ENCODE measurements at places on chromosomes 6 and 20.

DNA sequence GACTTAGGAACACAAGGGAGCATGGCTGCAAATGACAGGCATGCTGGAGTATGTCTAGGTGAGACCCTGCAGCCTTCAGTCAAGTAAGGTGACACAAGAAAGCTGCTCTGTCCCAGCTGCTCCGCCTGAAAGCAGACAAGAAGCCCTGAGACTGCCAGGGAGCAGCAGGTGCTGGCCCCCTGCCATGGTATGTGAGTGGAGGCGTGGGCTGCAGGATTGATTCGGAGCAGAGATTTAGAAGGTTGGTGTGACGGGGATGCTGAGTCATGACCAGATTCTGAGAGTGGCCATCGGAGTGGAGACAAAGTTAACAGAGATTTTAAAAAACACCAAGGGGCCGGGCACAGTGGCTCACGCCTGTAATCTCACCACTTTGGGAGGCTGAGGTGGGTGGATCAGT lies 17.8 kb downstream of the LRP11 start:
- DNase-seq = no peak

DNA sequence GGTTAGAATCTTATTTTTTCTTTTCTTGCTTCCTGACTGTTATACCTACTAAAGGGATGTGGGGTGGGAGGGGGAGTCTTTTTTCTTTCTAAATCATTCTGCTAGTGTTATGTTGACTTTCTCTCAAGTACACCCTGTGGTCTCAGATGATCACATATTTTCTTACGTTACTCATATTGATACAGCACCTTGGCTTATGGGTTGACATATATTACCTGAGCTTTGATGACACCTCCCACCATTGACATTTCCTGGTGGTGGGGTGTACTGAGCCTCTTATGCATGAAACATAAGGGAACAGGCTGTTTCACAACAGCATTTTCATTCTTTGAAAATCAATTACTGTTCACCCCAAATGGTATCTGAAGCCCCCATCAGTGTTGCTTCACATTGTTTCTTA lies 169.8 kb downstream of the MMS22L start:
- no peak for DNase-seq

GRCh38 chr6:85660181-85660611 lies 17.5 kb upstream of the SYNCRIP start:
- DNase-seq = no peak

GRCh38 chr20:54980103-54980960 lies 504.9 kb downstream of the DOK5 start:
- DNase-seq = no peak

DNA sequence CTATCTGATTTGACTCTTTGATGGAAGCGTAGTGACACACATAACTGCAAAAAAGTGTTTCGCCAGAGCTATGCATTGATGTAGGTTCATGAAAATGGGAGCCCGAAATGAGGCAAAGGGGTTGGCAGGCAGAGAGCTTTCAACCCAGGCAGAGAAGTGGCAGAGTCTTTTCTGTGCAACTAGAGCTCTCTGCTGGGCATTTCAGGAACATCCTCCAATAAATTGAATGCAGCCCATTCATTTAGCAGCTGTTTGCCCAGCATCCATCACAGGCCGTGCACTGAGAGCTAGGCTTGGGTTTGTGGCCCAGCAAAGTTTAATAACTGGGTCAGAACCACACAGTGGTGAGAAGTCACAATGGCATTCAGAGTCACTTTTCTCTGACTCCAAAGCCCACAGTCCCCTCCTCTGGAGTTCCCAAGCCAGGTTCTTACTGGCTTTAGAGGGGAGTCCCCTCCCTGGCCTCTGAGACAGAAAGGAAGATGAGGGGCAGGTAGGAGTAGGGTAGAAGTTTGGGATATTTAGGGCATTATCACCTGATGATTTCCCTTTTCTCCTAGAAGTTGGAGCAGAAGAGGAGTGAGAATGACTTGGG lies 31.8 kb upstream of the ELMO2 start:
- no peak for DNase-seq

DNA sequence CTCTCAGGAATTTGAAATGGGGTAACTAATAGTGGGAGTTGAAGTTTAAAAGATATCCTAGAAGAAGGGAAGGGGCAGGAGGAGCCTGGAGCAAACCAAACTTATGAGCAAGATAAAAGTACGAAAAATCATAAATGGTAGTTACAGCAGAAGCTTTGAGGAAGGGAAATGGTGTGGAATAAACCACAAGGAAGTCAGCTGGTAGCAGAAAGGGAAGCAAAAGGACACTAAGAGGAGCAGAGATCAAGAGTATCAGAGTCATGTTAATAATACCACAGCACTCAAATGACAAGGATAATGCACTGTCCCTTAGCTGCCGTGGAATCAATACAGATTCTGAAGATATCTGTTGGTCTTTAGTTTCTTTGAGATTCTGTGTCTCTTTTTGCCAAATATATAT lies 44.9 kb upstream of the CCDC28A start:
- no peak for DNase-seq

GRCh38 chr6:46381057-46381456 lies 110.2 kb downstream of the RCAN2 start:
- DNase-seq = no peak

DNA sequence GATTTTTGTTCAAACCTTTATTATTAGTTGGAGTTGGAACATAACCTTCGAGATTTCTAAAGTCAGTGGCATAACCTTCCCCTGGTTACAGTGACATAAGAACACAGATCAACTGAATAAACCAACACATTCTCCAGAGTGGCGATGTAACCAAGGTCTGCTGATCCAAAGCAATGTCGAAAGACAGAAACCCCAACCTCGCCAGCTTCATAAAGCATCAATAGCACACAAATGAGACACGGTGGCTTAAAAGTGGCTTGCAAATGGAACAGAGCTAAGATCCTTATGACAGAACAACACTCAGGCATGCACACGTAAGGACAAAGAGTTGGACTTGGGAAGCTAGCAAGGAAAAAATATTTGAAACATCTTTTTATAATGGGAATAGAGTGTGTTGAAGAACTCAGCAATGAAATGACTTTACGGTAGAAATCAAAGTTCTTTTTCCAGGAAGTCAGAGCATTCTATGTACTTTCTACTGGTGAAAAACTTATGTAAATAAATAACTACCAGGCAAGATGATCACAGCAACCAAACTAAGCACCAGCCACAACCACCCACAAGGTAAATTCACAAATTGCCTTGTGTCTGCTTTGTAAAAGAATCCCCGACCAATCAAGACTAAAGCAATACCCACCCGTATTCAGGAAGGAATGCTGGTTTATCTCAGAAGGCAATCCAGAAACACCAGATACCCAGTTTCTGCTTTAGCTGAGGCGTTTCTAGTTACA lies 61.0 kb upstream of the NHSL1 start:
- DNase-seq = no peak

DNA sequence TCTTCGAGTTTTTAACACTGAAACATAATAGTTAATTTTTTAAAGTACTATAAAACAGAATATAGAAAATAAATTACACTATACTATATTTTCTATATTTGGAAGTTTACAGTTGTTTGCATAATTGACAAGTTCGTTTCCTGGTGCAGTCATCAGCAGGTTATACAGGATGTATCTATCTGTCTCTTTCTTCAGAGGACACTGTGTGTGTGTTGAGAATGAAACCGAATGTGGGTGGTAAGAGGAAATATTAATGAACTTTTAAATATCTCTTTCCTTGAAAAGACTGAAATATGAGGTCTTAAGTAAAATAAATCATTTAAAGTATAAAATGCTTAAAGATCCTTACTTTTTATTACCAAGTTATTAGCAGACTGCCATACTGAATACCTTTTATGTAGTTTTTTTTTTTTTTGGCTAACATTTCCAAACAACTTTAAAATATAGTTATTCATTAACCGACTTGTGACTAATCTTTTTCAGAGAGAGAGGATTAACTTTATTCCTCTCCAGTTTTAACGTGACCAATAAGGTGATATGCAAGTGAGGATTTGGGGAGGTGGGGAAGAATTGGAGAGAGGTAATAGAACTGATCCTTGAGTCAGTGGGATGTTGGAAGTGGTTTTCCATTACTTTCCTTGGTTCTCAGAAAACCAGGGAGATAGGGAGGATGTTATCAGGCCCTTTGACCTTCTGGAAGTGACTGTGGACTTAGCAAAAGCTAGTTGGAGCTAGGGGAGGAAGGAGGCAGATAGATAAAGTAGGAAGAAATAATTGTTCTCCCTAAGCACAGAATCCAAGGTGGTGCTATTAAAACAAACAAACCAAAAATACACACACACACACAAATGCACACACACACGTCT lies 380.0 kb upstream of the FLRT3 start:
- DNase-seq = no peak

DNA sequence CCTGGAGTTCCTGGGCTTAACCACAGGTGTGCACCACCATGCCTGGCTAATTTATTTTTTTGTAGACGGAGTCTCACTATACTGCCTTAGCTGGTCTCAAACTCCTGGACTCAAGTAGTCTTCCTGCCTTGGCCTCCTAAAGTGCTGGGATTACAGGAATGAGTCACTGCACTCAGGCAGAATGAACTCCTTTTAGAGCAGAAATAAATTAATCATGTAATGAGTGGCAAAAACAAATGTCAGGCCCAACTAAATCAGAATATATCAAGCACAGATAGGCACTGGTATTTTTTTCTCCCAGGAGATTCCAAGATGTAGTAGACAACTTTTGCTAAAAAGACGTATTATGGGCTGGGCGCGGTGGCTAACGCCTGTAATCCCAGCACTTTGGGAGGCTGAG lies 2.6 kb downstream of the RPS10 start:
- DNase-seq = no peak

GRCh38 chr20:51610761-51611624 lies 68.5 kb upstream of the NFATC2 start:
- no peak for DNase-seq

DNA sequence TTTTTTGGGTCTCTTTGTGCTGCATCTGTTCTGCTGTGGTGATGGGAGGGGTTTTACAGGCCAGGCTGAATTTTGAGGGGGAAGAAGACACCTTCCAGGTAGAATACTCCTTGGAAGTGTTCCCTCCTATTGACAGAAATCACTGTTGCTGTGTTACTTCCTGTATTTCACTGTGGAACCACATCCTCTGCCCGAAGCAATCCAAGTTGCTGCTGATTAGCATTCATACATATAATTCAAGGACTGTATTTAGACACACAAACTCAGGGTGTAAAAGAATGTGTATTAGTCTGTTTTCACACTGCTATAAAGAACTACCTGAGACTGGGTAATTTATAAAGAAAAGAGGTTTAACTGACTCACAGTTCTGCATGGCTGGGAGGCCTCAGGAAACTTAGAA lies 50.6 kb upstream of the TMEM244 start:
- no peak for DNase-seq

- DNase-seq = no peak
Observed at GRCh38 chr6:124470803-124471202, 491.4 kb upstream of the RNF217 start.

DNA sequence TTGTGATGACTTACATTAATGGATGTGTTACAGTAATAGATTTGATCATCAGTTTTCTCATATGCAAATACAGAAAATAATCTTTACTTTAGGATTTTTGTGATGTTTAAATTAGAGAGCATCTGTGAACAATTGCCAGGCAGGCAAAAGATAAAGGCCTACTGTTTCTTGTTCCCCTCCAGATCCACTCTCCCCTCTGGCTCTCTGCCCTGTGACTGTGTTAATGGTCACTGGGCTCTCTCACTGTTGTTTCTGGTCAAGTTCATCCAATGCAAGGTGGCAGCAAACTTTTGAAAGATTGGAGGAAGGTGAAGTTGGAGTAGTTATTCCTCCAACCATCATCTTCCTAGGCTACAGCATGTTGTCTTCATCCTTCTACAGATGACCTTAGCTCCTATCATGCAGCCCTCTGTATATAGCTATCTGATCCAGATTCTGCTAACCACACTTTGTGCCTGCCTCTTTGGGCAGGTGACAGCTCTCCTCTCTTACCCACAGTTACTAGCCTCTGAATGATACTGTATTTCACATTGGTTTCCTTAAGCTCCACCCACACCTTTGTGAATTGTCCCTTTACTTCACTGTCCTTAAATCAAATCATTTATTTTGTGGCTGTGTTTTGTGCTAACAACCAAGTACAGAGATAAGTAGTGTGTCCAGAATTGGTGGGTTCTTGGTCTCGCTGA lies 48.9 kb upstream of the ARG1 start:
- no peak for DNase-seq

DNA sequence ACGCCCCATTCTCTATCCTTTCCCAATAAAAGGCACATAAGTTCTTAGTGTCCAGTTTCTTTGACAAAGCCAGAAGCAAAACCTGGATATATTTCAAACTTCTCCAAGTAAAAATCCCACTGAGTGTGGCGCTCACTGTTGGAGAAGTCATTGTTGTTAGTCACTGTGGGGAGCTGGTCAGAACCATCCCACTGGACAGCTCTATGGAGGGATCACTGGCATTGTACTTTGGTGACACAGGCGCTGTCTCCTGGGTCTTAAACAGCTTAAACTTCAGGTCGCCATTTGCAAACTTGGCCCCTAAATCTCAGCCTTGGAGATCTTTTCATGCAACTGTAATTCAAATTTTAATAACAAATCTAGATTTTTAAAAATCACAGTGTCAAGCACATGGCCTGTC lies 111.5 kb upstream of the SLC24A3 start:
- no peak for DNase-seq

DNA sequence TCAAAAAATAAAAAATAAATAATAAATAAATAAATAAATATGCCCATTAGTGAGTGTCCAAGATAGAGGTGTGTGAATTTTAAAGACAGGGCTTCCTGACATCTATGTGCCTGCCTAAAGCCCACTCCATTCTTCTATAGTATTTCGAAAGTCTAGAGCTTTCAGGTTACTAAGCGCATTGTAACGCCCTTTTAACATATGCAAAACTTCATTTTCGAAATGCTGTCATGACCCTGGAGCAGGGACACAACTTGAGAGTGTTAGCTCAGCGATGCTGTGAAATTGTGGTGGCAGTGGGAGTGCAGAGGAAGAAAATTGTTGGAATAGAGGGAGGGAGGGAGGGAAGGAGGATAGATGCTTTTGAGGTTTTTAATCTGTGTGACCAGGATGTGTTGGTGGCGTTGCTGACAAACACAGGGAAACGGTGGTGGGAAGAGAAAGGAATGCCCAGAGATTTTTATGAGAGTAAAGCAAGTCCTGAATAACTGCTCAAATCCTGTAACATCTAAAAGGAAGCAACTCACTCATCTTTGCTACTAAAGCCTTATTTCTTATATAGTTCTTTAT lies 169.3 kb downstream of the ARID1B start:
- DNase-seq = no peak

DNA sequence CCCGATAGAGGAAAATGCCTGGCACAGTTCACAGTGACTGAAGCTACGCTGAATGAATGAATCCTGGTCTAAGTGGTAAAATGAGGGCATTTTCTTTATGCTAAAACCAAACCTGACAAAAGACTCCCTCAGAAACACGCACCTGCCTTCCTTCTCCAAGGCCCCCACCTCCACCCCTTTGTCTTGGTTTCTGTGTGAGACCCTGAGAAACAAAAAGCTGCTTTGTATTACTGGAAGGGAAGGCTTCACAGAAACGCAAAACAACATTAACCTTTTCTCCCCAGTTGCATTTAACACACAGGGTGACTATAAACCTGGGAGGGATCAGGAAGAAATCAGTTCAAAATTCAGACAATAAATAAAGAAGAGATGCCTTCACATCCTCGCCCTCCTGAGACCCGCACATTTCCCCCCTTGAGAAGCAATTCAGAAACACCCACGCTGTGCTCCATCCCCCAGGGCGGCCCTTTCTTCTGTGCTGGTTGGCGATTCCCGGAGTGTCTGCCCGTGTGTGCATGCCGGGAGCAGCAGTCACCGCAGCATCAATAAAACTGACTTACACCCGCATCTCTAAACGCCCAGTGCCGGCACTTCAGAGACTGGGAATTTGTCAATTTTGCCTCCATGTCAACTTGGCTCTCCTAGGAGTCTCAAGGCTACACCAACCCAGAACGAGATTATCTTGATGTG lies 67.2 kb upstream of the TRAF3IP2 start:
- no peak for DNase-seq

GRCh38 chr20:9699181-9699580 lies 139.7 kb downstream of the PAK5 start:
- DNase-seq = no peak
